ENCODE measurements at places on chromosomes 6 and 20.

- no peak for DNase-seq
These were observed 223.0 kb upstream of the LRFN2 start for GRCh38 chr6:40810171-40810570.

- DNase-seq, result no peak
These were observed 62.8 kb downstream of the ILRUN start for GRCh38 chr6:34633785-34634184.

DNA sequence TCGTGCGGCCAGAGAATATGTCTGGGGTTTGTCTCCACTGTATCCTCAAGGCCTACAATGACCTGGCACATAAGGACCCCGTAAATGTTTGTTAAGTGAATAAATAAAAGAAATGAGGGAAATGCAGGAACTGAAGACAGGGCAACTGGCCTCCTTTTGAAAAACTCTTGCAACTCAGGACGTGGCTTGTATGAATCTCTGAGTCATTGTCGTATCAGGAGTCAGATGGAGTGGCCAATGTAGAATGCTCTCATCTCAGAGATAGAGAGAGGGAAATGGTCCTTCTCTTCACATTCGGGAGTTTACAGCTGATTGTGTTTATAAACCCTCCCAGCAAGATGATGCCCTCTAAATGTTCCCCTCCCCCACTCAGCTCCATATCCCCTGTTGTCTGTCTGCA is 57.1 kb downstream of the UST start:
- DNase-seq, result no peak

DNA sequence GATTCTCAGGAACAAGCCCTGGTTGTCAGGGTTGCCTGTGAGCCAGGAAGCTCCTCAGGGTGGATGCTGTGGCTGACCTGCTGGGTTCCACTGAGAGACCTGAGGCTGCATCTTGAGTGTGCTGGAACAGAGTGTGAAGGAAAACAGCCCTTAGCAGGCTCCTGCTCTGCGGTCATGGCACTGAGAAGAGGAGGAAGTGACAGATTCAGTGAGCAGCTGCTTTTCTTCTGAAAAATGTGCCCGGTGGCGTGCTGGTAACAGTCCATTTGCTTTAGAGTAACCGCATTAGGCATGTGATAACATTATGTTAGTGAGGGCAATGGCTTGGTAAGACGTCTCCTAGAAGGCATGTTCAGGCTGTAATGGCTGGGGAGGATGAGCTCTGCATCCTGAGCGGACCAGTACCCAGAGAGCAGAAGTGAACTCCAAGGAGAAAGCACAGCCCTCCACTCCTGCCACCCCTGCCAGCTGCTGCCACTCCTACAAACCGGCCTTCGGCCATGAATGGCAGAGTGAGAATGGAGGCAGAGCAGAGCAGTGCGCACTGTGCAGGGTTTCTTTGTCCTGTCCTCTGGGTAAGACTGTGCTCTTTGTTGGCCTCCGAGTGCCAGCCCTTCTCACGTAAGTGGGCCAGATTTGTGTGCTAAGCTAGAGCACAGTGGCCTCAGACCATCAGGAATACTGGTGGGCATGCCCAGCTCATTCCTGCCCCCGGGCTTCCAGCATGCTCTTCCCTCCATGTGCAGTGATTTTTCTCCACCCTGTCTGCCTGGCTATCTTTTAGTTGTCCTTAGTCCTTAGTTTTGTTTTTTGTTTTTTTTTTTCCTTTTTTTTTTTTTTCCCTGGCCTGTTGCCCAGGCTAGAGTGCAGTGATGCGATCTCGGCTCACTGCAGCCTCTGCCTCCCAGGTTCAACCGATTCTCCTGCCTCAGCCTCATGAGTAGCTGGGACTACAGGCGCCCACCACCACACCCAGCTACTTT is 98.1 kb upstream of the VSTM2L start:
- DNase-seq, result no peak

DNA sequence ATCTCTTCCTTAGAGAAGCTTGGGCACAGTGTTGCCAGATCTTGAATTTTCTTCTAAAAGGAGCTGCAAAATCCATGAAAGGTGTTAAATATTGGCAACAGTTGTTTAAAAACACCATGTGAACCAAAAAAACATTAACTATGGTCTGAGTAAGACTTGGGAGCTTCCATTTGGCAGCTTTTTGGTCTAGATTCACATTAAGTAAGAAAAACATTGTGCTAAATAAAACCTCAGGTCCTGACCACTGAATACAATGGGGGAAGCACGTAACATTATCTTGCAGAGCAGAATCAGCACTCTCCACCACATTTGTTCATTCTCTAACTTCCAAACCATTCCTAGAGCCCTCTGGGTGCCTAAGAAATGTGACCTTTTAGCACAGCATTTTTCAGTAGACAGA is 437.6 kb upstream of the PLCB4 start:
- no peak for DNase-seq

- no peak for DNase-seq
These were observed 594.3 kb upstream of the NRSN1 start for GRCh38 chr6:23531666-23532065.

GRCh38 chr6:74752303-74752702 is 453.6 kb downstream of the COL12A1 start:
- DNase-seq, result no peak

Data from CD4-positive, alpha-beta T cell treated with Interleukin-6 at 100 ng/mL for 8 hours (primary cell).